Tibial nerve (tissue), 4 donors: ENCODE measurements at places on chromosomes 7 and 10. TPM values are rescaled to one million over a fixed set of nuclear protein-coding genes. Genes with fewer than 3 reads are reported as not detected.

EXOC4 gene
- 82.0 TPM for total RNA-seq

WNT16 gene
- total RNA-seq, result 0.20 TPM

GRCh38 chr7:149716007-149716931 is 57.1 kb downstream of the ZNF467 start:
- DNase-seq, result no peak

AFAP1L2 gene
- 117 TPM for total RNA-seq

DNA sequence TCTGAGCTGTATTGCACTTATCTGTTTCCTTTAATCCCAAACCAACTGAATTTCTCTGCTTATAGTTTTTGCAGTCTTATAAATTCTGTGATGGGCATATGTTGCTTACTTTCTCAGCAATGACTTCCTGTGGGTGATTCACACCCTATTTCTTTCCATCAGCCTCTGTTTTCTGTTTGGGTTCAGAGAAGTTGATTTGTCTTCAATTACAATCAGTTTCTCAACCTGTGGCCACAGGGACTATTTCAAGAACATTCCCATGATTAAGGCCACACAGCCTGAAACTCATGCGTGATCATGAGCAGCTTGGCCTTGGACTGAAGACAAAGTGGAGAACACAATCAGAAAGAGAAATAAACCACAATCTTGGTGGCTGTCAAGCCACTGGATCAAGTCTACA is 1174.6 kb upstream of the C7orf33 start:
- DNase-seq, result no peak

DNA sequence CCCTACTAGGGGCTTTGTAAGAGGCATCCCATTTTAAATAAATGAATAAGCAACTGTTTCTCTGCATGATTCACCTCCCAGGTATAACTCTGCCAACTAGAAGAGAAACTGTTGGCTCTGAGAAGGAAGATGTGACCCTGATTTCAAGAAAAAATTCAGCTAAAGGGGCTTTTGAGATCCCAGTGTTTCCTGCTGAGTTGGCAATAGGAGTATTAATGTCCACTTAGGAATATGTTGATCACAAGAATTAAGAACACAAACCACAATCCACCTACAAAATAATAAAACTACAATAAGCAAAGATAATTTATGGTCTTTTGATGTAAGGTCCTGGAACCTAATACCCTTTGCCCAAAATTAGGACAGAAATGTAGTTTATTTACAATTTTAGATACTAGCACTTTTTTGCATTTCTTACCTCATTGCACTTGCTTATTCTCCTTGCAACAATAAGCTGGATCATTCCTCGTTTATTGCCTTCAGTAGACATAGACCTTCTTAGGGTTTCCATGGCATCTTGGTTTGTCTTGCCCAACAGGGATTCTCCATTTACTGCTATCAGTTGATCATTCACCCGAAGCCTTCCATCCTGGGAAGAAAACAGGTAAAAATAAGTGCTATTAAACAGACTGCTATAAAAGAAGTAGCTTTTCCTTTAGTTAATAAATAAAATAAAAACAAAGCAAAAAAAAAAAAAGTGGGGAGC is 456.2 kb downstream of the PARD3 start:
- DNase-seq, result no peak

GRCh38 chr10:131901181-131901829 is 497 bp downstream of the PPP2R2D start:
- DNase-seq, result no peak

DNA sequence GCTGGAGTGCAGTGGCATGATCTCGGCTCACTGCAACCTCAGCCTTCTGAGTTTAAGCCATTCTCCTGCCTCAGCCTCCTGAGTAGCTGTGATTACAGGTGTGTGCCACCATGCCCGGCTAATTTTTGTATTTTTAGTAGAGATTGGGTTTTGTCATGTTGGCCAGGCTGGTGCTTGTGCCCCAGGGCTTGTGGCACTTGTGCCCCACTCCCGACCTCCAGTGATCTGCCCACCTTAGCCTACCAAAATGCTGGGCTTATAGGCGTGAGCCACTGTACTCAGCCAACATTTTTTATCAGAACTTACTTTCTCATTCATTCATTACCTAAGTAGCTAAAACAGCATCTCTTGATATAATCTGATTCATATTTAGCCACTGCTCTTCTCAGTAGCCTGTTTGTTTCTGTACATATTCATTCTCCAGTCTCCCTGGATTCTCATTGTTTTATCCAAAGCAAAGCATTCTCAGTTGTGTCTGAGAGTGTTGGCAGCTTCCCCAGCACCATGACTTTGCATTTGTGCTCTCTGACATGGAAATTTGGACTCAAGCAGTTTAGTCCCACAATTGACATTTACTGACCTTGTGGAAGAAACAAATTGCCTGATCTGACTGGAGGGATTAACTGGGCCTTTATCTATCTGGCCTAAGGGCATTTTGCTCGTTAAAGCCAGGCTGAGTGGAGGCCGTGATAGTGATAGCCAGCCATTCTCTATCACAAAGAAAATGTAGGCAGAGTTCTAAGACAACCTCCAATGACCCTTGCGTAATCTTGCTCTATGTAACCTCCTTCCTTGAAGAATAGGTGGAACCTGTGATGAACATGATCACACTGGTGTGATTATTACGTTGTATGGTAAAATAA is 44.9 kb downstream of the AKR1B15 start:
- peak; percentile 64 for DNase-seq
